ENCODE measurements at places on chromosomes 7 and 10. TPM values are rescaled to one million over a fixed set of nuclear protein-coding genes. Genes with fewer than 3 reads are reported as not detected.

GRCh38 chr10:48406204-48406603 lies 99.7 kb downstream of the MAPK8 start:
- no peak overlapping the region for H3K4me3 ChIP-seq
- H3K36me3 ChIP-seq: peaks cover 12% of the 10 kb centered on the region
- H3K27ac ChIP-seq: no peak overlapping the region
- no peaks in the 10 kb centered on the region for H3K27me3 ChIP-seq
- H3K4me1 ChIP-seq: peaks cover 8% of the 10 kb centered on the region
- DNase-seq: no peak

ERVW-1 gene
- total RNA-seq: not detected

GRCh38 chr10:79105150-79105739 lies 36.5 kb downstream of the ZMIZ1 start:
- peaks cover 82% of the 10 kb centered on the region for H3K4me1 ChIP-seq
- peak overlapping the region; percentile 12 for H3K27ac ChIP-seq
- H3K36me3 ChIP-seq: peaks cover 3% of the 10 kb centered on the region
- H3K4me3 ChIP-seq: no peak overlapping the region
- no peaks in the 10 kb centered on the region for H3K27me3 ChIP-seq

- H3K36me3 ChIP-seq: no peaks in the 10 kb centered on the region
- H3K27ac ChIP-seq: no peak overlapping the region
- H3K4me1 ChIP-seq: peaks cover 31% of the 10 kb centered on the region
- H3K4me3 ChIP-seq: peak overlapping the region; percentile 38
- peaks cover 98% of the 10 kb centered on the region for H3K27me3 ChIP-seq
Observed at GRCh38 chr7:23474829-23475575, 4.7 kb upstream of the IGF2BP3 start.

- no peaks in the 10 kb centered on the region for H3K27me3 ChIP-seq
- no peak overlapping the region for H3K27ac ChIP-seq
- no peaks in the 10 kb centered on the region for H3K4me1 ChIP-seq
- no peaks in the 10 kb centered on the region for H3K36me3 ChIP-seq
Observed at GRCh38 chr7:138656952-138657351, 44.2 kb downstream of the SVOPL start.

CAV1 gene
- 531 TPM for total RNA-seq

DNA sequence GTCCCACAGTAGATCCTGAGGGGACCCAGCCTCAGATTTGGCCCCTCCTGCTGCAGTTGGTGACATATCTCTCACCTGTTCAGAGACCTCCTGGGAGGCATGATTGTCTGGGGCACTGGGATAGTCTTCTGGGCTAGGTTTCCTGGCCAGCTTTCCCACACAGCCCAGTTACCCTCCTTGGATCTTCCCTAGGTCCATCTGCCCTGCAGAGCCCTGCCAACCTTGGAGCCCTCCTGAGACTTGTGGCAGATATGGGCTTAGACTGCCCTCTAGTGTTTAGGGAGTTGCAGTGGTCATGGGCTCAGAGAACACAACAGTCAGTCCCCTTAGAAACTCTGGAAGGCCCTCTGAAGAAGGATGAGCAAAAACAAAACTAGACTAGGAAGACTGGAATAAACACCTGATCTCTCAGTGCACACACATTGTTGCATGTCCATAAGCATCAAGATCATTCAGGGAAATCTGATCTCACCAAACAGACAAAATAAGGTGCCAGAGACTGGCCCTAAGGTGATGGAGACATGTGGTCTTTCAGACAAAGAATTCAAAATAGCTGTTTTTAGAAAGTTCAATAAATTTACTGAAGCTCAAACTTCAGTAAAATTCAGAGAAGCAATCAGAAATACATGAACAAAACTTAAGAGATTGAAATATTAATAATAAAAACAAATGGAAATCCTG lies 324.6 kb downstream of the ATRNL1 start:
- no peaks in the 10 kb centered on the region for H3K36me3 ChIP-seq
- no peak for DNase-seq
- H3K27ac ChIP-seq: no peak overlapping the region
- H3K4me1 ChIP-seq: no peaks in the 10 kb centered on the region
- no peak overlapping the region for H3K4me3 ChIP-seq

CDK14 gene
- 58.6 TPM for total RNA-seq

LRRC18 gene
- total RNA-seq: 3.3 TPM

- no peaks in the 10 kb centered on the region for H3K27me3 ChIP-seq
- peaks cover 16% of the 10 kb centered on the region for H3K4me1 ChIP-seq
- peak overlapping the region; percentile 31 for H3K27ac ChIP-seq
- H3K4me3 ChIP-seq: no peak overlapping the region
Observed at GRCh38 chr10:88157981-88158465, 294.6 kb downstream of the PTEN start.

DKK1 gene
- 2.5 TPM for total RNA-seq

DNA sequence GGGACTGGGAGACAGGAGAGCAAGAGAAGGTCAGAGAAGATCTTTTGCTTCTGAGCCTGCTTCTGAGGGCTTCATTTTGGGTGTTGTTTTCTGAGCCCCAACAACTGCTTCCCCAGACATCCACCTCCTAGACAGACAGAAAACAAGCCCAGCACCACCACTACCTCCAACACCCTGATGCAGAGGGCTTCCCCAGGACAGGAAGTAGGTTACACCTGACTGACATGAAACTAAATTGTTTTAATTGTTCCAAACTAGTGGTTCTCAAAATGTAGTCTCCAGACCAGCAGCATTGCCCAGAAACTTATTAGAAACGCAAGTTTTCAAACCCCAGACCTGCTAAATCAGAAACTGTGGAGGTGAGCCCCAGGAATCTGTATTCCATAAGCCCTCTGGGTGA lies 163.6 kb upstream of the KMT2E start:
- no peaks in the 10 kb centered on the region for H3K27me3 ChIP-seq
- H3K36me3 ChIP-seq: no peaks in the 10 kb centered on the region
- H3K27ac ChIP-seq: no peak overlapping the region
- H3K4me3 ChIP-seq: no peak overlapping the region
- no peaks in the 10 kb centered on the region for H3K4me1 ChIP-seq

- H3K4me3 ChIP-seq: no peak overlapping the region
- no peak for DNase-seq
- no peaks in the 10 kb centered on the region for H3K27me3 ChIP-seq
- no peaks in the 10 kb centered on the region for H3K4me1 ChIP-seq
- H3K36me3 ChIP-seq: no peaks in the 10 kb centered on the region
Observed at GRCh38 chr7:39099146-39099545, 121.4 kb downstream of the POU6F2 start.

Measured in lower lobe of right lung (tissue), 2 donors.